ENCODE measurements at places on chromosomes 2 and 18. TPM values are rescaled to one million over a fixed set of nuclear protein-coding genes. Genes with fewer than 3 reads are reported as not detected.

- DNase-seq: no peak
Observed at GRCh38 chr2:95049961-95050360, 24.5 kb downstream of the MAL start.

DNA sequence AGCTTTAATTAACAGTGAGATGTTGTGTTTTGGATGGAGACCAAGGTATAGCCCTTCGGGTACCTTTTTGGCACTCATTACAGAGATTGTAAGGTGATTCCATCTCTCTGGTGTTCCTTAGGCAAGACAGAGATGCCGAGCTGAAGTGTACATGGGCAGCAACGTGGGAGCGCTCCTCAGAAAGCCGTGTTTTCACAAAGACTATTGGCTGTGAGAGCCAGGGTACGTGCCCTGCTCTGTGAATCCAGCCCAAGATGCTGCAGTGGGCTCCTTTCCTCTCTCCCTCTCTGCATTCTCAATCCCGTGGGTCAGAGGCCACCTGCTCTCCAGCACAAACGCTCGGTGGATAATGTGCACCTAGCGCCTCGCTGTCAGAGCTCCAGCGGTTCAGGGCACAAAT lies 203.0 kb upstream of the EPHA4 start:
- no peak for DNase-seq

DNA sequence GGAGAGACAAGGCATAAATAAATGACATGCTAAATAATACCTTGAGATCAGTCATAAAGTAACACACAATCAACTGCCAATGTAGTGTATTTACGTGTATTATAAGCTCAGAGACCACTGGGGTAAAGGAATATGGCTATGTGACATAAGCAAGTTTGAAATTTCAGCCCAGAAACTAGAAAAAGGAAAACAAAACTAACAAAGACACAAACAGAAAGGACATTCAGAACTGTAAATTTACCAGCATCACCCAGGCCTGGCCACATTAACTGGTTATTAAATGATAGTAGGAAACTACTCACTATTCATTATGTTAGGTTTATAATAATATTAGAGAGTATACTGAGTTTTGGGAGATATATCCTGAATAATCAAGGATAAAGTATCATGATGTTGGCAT lies 98.8 kb downstream of the METTL8 start:
- DNase-seq: no peak

GRCh38 chr2:95345563-95346230 lies 48.5 kb downstream of the KCNIP3 start:
- DNase-seq: peak; percentile 80

Gene IL37
- total RNA-seq: not detected

Gene SERPINB11
- total RNA-seq: not detected

Data from M059J (cell line).